ENCODE measurements at places on chromosomes 5 and 9.
A peak's percentile ranks its signal among the peaks of the same experiment; 100 is the strongest.

DNA sequence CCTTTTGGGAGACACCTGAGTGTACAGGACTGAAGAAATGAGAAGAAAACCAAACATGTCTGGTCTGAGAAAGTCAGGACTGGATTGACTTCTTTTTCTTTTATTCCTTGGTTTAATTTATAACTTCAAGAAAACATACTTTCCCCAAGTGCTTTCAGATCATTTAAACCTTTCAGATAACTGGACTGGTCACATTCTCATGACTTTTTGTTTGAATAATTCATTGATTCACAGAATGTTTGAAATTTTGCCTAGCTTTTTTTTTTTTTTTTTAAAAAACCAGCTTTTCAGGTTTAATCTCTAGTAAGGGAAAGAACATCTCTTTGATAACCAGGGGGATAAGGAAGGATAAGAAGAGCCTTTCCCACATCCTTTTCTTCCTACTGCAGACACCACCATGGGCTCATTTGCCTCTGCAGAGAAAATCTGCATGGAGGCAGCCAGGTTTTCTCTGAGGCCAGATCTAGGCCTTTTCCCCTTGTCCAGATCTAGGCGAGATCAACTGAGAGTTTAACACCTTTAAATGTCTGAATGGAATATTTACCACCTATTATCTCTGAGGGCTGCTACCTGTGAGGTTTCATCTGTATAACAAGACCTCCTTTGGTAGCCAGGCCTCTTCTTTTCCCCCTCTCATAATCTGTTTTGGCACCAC, 45.0 kb upstream of the SLC28A3 start:
- DNase-seq: no peak

- DNase-seq: no peak
Observed at GRCh38 chr9:122297512-122297911, 32.8 kb downstream of the MRRF start.

DNA sequence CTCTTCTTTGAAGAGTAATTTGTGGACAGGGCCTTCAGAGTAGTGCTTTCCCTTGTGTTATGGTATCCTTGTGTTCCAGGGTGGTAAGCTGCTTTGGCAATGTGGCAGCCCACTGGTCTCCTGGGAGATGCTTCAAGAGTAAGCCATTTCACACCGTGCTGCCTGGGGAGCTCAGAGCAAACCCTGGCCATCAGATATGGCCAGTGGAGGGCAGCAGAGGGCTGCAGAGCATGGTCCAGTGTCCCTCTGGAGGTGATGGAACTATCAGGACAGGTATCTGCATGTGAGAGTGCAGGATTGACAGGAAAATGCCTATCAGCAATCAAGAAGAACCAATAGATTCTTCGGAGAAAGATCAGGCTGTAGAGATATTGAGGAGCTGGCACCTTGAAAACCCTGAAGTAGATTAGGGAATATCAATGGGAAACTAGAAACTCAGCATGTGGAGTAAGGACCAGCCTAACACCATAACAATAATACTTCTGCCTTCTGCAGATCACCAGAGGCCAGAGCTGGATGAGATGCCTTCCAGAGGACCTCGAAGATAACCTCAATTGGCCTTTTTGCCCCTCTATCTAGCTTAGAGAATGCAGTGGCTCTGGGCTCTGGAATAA, 90.8 kb downstream of the PLPPR1 start:
- DNase-seq: peak; percentile 84

DNA sequence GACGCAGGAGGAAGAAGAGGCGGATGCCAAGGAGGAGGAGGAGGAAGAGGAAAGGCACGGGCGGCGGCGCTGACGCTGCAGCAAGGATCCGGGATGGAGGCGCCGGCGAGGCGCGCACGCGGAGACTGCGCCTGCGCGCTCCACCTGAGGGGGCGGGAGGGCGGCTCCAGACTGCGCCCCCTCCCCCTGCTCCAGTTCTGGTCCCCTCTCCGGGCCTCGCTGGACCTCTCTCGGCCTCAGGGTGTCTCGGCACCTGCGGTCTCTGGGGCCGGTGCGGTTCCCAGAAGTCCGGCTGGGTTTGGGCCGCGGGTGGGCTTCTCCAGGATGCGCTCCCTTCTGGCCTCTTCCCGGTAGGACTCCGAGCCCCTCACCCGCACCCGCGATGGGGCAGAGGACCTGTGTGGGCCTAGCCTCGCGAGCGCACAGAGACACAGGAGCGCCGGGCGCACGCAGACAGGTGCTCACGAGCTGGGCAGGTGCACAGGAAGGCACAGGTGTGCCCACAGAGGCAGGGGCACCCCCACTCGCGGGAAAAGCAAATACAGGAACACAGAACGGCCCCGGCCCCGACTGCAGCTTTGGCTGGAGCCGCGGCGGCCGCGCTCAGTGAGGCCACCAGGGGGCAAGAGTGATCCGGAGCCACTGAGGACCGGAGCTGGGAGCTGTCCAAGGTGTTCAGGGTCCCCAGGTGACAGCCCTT, at the start of gene NPDC1:
TSS of gene NPDC1 (minus strand) at position 90 of the 700 bp plus-strand sequence. CDS start 188 bp downstream, outside the sequence.
- peak; percentile 90 for DNase-seq

DNA sequence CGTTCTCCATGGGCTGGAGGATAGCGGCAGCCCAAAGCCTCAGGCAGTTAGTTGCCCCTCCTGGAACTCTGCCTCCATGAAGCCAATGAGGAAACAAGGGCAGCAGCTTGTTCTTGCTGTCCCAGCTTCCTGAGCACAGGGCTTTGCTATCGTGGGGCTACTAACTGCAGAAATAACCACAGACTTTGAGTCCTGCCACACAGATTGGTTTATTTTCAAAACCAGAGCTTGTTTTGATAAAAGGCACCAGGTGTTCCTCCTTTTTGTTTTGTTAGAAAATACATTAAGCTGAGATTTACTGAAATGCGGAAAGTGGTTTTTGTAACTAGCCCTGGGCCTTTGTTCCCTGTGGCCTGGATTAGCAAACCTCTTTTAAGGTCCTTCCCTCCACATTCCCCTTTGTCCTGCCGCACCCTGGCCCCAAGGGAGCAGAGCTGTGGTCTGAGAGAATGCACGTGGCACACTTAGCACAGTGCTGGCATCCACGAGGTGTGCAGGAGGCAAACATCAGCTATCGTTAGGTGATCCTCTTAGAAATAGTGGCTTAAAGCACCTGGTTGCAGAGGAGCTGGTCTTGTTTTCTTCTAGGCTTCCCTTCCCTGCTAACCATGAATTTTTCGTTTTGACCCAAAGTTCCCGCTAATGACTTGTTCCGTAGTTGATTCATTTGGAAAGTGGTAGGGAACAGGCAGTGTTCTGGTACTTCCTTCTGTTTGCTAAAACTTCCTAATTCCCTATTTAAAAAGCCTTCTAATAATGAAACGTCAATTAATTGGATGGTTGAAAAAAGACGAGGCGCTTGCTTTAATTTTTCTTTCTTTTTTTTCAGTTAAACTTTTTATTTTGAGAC, 21.5 kb downstream of the MVB12B start:
- peak; percentile 20 for DNase-seq

DNA sequence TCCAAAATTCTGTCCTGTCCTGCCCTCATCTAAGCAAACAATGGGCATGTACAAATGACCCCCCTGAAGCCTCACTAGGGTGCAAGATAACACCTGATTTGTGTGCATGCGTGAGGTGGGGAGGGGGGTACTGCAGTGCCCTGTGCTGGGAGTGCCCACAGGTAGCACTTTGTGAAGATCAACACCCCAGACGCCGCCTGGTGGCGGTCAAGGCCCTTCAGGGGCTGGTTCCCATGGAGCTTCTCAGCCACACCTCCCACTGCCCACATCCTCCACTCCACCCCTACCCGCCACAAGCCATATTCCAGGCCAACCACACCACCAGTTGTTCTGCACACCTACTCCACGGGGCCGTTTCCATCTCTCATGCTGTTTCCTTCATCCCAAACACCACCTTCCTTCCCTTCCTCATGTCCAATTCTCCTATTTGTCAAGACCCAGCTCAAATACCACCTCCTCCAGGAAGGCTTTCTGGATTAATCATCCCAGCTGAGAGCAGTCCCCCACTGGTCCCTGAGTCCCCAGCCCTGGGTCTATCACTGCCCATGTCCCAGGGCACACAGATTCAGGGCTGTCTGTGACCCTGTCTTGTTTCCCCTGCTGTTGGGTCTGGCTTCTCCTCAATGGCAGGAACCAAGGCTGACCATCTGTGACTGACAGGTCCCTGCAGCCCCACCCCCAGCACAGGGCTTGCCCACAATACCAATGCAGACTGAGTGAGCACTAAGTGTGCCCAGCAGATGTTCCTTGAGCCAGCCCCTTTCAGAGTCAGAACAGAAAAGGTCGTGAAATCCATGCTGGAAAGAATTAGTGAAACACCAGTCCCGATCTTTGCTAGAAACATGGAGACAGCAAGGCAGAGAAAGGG, 178.4 kb downstream of the PAX5 start:
- peak; percentile 88 for DNase-seq

DNA sequence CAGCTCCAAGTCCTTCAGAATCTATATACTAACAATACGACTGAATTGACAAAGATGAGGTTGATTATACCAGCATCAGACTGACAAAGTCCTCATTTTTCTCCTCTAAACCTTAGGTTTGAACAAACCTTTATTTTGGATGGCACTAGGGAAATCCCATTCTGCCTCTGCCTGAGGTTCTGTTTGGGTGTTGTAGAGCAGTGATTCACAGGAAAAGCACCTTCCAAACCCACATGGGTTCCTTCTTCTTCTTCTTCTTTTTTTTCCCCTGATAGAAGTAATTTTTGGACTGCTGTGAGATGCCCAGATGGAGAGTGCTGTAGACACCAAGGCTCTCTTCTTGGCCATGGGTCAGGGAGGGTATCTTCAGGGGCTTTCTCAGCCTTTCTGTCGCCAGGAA, 164.9 kb upstream of the PAPPA start:
- DNase-seq: no peak

DNA sequence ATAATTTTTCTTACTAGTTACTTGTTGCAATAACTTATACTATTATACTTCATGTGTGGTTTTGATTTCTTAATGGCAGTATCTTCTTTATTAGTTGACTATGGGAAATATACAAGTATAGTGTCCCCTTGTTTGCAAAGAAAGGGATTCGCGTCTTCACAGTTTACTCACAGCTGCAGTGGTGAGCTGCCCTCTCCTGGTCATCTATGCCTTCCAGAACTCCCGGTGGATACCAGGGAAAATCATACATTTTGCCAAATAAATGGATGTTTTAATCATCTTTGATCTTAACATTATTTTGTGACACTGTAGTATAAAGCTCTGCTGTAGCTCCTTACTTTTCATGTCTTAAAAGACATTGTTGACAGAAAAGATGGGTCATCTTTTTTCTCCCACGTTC, 142.0 kb downstream of the ZCCHC7 start:
- DNase-seq: peak; percentile 49

DNA sequence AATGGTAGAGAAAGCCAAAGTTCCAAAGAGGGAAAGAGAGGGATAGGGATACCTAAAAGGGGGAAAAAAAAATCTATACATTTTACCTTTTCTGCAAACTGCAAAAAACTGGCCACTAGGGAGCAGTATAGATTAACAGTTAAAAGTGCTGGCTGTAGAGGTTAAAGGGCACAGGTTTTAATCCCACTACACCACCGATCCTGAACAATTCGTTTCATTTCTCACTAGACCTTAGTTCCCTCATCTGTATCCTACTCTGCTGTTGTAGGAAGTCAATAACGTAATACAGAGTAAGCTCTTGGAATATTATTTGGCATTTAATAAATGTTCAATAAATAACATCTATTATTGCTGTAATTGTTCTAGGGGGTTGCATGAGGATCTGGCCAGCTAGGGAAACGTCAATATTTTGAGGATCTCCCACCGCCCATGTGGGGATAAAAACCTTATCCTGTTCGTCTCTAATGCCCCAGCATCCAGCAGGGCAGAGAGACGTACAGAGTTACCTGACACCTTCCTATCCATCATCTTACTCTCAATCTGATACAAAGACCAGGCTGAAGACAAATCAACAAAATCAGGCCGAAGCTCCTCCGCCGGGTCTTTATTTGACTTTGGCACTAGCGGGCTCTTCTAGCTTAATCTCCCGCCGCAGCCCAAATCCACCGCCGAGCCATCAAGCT, 757 bp downstream of the CDC26 start:
- peak; percentile 85 for DNase-seq

GRCh38 chr9:121292051-121292450, 24.1 kb downstream of the GSN start:
- no peak for DNase-seq

GRCh38 chr5:58460002-58460731, at the start of gene PLK2:
Gene PLK2 (minus strand): TSS chr5:58460086. CDS start chr5:58459959, 127 bp downstream.
- DNase-seq: peak; percentile 96

DNA sequence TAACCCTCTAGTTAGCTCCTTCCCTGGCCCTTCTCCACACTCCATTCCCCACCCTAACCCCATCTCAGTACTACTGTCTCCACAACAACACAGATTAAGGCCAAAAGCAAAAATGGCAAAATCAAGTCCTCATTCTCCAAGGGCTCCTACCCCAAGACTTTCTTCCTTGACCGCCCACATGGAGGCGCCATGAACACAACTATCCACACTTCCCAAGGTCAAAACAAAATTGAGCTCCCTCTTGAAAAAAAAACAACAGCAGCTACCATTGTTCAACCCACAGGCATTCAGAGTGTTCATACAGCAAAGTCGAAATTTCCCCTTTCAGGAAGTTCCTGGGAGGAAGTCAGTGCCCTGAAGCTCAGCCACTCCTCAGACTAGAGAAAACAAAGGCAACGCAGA, 54.4 kb downstream of the GNAQ start:
- DNase-seq: peak; percentile 78

DNA sequence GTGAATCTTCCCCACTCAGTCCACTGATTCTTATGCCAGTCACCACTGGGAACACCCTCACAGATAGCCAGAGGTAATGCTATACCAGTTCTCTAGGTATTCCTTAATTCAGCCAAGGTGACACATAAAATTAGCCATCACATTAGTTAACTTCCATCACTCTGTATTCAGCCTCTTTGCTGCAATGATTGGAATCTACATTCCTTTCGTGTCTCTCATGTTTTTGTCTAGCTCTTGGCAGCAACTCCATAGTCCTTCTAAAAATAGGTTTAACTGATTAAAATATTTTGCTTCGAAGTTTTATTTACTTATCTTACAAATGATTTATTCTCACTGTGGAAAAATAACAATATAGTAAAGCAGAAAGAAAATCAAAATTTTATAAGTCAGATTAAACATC, 19.6 kb upstream of the RNF20 start:
- no peak for DNase-seq

- DNase-seq: peak; percentile 48
Observed at GRCh38 chr9:9352877-9353481, 1259.8 kb downstream of the PTPRD start.

Measured in NCI-H69 (cell line).